Stimulated activated CD8-positive, alpha-beta memory T cell treated with anti-CD3 and anti-CD28 coated beads, Interleukin-4, amount 100 ng/mL, for 4 hours (primary cell): ENCODE measurements at places on chromosomes 1 and 21.

DNA sequence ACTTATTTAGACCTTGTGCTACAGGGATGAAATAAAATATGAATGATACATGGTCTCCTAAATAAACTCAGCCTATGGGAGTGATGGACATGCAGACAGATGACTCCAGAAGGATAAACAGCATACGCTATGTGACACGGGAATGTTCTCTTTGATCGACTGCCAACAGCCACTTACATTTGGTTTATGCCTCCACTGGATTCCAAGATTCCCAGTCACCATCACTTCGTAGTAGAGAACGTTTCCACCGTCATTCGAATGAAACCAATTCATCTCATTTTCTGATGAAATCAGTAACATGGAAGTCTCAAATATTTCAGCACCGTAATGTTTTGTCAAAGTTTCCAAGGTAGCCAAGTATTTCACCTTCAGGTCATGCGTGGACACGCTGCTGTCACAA, 99.7 kb downstream of the JAK1 start:
- no peak for DNase-seq

DNA sequence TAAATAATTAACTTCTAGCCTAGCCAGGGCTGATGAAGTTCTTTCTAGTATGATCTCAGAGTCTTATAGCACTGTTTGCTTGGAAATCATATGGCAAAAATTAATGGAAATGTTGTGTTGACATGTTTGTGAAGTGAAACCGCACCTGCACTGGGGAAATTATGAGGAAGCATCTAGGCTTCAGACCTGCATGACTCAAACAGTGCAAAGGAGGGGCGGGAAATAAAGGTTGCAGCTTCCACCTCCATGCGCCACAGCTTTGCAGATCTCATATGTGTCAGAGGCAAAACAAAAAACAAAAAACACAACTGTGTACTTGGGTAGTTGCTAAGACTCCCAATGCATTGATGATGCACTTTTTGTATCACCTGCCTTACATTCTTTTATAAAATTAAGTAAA, 1080.6 kb downstream of the PLA2G4A start:
- DNase-seq: no peak

DNA sequence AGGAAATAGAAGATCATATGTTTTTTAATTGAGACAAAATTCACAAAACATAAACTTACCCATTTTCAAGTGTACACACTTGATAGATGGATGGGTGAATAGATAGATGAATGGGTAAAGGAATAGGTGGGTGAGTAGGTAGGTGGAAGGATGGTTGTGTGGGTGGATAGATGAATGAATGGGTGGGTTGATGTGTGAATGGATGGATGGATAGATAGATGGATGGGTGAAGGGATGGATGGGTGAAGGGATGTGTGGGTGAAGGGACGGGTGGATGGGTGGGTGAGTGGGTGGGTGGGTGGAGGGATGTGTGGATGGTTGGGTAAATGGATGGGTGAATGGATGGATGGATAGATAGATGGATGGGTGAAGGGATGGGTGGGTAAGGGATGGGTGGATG, 86.1 kb upstream of the KCND3 start:
- DNase-seq: no peak

DNA sequence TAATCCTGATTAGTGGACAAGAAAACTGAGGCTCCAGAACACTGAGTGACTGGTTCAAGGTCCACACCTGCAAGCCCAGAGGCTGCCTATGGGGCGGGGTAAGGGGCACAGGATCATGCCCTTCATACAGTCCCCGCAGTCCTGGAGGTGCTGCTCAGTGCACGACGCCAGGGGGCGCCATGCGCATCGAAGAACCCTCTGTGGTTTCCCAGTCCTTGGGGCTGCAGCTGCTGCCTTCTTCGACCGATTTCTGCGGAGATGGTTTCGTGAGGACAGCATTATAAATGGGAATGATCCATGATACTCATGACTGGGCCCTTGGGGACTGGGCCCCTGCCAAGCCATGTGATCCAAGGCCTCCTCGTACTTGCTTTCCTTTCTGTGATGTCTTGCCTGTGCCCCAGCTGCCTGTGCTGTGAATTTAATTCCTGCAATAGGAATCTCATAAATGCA, 37.1 kb upstream of the ARHGEF10L start:
- DNase-seq: no peak

- no peak for DNase-seq
These were observed 18.1 kb upstream of the COL18A1 start for GRCh38 chr21:45386728-45387371.

DNA sequence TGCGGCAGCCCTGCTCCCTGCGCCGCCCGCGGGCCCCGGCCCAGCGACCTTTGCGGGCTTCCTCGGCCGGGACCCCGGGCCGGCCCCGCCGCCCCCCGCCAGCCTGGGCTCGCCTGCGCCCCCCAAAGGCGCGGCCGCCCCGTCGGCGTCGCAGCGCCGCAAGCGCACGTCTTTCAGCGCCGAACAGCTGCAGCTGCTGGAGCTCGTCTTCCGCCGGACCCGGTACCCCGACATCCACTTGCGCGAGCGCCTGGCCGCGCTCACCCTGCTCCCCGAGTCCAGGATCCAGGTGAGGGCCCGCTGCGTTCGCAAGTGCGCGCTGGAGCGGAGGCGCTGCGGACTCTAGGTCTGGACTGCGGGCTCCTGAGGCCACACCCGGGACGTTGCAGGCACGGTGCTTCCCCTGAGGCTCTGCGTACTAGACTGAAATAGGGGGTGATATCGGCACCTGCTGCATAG, 351 bp downstream of the MIXL1 start:
- no peak for DNase-seq

GRCh38 chr1:246338098-246338497, 169.0 kb downstream of the SMYD3 start:
- no peak for DNase-seq

DNA sequence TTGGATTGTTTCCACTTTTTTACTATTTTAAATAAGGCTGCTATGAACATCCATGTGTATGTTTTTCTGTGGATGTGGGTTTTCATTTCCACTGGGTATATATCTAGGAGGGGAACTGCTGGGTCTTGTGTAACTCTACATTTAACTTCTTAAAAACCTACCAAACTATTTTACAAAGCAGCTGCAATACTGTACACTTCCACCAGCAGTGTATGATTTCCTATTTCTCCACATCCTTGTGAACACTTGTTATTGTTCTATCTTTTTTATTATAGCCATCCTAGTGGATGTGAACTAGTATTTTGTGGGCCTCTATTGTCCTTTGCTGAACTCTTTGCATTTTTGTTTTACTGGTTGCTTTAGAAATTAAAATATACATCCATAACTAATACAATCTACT, 33.4 kb downstream of the DIPK1A start:
- no peak for DNase-seq

GRCh38 chr21:34817821-34818661, 149.2 kb downstream of the CLIC6 start:
- DNase-seq: no peak

DNA sequence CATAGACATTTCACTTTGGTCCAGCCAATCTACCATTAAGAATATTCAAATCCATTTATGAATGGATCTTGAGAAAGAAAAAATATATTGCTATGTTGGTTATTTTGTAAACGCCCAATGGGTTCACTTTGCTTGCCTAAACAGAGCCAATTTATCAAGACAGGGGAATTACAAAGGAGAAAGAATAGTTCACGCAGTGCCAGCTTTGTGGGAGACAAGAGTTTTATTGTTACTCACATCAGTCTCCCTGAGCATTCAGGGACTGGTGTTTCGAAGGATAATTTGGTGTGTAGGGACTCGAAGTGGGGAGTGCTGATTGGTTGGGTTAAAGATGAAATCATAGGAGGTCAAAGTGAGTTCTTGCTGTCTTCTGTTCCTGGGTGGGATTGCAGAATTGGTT, 135.3 kb downstream of the GABPA start:
- DNase-seq: no peak

DNA sequence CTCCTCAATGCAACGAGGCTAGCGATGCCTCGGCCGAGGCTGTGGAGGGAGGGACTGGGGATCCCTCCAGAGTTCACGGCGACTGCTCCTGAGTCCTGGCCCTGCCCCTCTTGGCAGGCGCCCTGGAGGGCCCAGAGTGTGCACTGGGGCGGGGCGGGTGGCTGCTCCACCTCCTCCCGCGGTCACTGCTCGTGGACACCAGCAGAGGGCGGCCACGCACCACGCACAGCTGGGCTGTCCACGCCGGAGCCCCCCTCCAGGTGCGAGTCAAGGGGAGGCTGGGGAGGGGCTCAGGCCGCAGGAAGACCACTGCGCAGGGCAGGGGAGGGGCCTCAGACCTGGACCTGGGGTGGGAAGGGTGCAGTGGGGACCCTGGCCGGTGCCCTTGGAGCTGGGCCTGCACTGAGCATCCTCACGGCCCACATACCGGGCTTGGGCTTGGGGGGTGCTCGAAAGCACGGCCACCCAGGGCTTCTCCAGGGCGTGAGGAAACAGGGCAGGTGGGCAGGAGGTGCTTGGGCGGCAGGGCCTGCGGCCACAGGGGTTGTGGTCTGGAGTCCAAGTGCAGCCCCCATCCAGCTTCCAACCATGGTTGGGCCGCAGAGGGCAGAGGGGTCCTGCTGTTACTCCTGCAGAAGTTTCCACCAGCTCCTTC, 20.6 kb upstream of the TTC34 start:
- DNase-seq: no peak

- no peak for DNase-seq
These were observed 132.1 kb upstream of the EDN2 start for GRCh38 chr1:41616563-41616962.

- no peak for DNase-seq
These were observed 142.6 kb downstream of the PEX14 start for GRCh38 chr1:10617318-10617717.

- no peak for DNase-seq
These were observed 9.5 kb downstream of the COLGALT2 start for GRCh38 chr1:184027826-184028695.

- peak; percentile 59 for DNase-seq
These were observed at the start of gene HPDL for GRCh38 chr1:45326627-45327623. HPDL (plus strand) TSS chr1:45326895; CDS start chr1:45327149, 254 bp downstream.

- DNase-seq: no peak
These were observed 106.5 kb upstream of the GADD45A start for GRCh38 chr1:67578397-67579020.

- no peak for DNase-seq
These were observed 189.0 kb upstream of the DAB1 start for GRCh38 chr1:57612833-57613232.

GRCh38 chr1:4086921-4087320, 186.8 kb upstream of the C1orf174 start:
- no peak for DNase-seq
